ENCODE measurements at places on chromosomes 3 and 15.

DNA sequence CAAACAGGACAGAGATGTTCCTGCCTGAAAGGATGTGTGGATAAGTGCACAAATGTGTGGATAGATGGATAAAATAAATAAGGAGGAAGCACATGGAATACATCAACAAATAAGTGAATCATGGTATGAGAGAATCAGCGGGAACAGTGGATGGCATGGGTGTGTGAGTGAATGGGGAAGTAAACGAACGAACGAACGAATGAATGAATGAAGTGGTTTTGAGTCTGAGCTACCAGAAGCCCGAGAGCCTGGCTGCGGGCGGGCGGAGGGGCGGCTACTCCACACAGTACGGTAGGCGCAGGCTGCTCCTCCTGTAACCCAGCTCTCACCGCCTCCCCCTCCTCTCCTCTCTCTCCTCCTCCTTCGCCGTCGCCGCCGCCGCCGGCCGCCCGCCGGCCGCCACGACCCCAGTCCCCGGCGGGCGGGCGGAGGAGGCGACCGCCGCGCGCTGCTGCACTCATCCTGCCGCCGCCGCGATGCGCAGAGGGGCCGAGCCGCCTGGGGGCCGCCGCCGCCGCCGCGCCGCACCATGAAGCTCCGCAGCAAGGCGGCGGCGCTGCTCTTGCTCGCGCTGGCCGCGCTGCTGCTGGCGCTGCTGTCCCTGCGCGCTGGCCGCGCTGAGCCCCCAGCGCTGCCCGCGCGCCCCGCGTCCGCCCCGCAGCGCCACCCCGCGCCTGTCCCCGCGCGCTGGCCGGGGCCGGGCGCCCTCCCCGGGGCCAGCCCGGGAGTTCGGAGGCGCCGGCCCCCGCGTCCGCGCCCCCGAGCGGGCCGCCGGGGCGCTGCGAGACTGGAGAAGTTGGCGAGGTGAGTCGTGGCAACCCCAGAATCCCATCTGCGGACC is at the start of gene GXYLT2:
Gene GXYLT2 (plus strand): TSS at position 342 of the 841 bp plus-strand sequence. CDS start 188 bp downstream, at position 530.
- peak; percentile 55 for DNase-seq

GRCh38 chr15:88108477-88108876 is 148.1 kb downstream of the NTRK3 start:
- DNase-seq: no peak

DNA sequence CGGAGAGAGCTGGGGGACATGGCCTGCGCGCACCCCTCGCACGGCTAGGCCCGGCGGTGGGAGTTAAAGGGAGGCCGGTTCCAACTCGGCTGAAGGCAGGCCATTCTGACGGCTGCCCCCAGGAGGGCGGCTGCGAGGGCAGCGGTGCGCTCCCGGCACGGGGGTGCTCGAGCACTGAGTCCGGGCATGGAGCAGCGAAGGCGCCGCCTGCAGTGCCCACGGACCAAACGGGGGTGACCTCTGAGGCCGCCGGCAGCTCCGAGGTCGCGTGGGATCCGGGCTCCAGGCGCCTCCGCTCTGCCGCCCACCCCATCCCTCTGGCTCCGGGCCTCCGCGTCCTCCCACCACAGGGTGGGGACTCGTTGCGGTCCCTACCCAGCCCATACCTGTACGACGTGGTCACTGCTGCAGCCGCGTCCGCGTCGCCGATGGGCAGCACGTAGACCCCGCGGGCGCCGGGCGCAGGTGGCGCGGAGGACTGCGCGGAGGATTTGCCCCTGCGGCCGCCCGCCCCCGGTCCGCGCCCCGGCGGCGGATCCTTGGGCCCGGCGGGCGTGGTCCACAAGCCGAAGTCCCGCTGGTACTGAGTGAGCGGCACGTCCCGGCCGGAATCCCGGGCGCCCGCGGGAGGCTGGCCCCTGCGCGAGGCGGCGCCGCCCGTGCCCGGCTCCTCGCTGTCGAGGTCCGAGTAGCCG is 469 bp downstream of the MAP6D1 start:
- DNase-seq: peak; percentile 38

- no peak for DNase-seq
Observed at GRCh38 chr3:55480911-55481743, 6.0 kb downstream of the WNT5A start.

DNA sequence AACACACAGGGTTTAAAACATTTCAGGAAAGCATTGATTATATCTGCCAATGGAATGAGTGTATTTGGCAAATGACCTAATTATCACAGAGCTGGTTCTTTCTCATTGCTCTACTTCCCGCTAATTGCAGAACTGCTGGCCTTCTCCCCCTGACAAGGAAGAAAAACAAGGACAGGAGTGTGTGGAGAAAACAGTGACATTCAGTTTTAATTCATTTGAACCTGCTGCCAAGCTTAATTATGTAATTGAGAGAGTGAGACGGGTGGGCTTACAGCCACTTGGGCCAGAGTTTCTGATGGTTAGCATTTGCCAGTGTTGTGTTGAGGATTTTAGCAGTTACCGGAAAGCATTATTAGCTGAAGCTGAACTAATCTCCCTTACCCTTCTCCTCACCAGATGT is 301.4 kb downstream of the RBMS3 start:
- DNase-seq: no peak

DNA sequence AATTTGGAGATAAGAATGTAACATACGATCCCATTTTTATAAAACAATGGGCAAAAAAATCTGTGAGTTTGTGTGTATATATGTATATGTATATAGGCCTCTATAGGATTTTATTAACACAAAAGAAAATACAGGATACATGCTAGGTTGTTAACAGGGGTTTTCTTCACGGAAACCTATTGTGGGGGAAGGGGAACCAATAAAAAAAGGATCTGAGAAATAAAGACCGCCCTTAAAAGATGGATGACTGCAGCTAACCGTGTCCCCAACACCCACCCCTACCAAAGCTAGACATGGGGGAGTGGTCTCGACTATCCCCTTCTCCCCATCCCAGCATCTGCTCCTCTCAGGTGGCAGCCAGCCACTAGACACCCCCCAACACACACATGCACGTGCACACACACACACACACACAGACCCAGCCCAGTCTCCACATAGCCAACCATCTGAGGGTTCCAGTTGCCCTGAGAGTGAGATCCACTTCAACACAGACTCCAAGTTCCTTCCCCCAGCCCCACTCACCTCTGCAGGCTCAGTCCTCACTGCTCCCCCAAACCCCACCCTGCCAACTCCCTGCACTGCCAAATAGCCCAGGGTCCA is 132.9 kb downstream of the TPRA1 start:
- no peak for DNase-seq

GRCh38 chr3:194294199-194294894 is 56.8 kb downstream of the CPN2 start:
- DNase-seq: no peak

DNA sequence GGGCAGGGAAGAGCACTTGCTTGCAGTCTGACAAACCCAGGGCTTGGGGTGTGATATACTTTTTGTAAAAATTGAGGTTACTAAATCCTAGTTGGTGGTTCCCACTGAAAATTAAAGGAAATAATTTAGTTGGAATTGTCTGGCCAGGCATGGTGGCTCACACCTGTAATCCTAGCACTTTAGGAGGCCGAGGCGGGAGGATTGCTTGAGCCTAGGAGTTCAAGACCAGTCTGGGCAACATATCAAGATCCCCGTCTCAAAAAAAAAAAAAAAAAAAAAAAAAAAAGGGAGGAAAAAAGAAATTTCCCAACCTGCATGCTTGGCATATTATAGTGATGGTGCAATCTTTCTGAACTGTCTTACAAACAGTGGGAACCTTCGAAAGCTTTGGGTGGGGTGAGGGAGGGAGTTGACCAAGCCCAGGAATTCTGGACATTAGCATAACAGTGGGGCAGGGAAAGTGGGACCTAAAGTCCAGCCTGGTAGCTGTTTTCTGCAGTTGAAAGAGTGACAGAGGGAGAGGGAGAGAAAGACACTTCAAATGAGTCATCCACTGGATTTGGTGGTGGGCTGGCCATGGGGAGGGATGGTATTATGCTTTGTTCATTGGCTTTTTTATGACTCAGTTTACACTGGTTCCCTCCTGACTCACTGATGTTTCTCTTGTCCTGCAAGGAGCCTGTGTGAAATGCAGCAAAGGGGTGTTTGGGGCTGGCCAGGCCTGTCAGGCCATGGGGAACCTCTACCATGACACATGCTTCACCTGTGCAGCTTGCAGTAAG is 41.1 kb downstream of the LIMD1 start:
- DNase-seq: peak; percentile 47

DNA sequence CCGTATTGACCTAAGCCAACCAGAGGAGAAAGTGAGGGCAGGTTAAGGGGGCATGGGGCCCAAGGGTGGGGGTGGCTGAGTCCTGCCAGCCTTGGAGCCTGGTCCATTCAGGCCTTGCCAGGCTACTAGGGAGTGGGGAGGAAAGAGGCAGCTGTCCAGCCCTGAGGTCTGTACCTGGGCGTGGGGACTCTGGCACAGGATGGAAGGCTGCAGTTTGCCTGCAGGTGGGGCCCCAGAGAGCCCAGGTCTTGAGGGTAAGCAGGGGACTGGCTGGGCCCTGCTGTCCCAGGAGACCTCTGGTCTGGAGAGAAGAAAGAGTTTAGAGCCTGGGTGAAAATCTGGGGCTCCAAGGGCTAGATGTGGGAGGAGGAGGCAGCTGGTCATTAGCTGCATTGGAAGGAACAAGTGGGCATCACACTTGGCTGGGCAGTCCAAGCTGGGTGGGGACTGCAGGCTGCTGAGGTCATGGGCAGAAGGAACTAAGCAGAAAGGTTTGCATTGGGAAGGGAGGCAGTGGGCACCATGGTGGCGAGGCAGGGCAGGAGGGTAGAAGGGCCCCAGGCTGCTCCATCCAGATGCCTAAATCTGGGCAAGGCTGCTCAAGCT is 108.4 kb downstream of the OXNAD1 start:
- DNase-seq: no peak

DNA sequence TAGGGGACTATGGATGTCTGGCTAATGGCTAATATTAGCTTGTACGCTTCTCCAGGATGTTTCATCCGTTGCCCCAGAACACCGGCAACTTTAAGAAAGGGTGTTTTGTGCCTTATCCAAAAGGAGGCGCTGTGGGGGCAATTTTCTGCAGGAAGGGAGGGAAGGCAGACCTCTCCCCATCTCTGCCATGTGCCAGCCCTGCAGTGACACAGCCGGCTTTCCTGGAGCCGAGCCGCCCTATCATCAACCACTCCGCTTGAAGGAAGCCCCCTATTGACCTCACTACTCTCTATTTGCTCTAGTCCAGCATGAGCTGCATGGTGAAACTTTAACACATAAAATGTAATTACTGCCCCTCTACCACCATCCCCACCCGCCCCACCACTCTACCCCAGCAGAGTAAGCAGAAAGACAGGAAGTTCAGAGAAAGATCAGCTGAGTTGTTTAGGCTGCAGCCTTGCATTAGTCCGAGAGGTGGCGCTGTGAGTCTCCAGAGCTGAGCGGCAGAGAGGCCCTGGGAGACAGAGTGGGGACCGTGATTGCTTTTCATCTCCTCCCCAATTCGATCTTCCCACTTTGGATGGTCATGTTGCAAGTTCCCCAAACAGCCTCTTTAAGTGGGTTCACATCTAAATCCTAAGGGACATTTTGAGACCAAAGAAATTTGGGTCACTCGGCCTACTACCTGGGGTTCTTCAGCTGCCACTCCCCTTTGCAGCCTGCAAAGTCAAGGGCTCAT is 24.5 kb upstream of the RAD18 start:
- DNase-seq: peak; percentile 28

- DNase-seq: no peak
Observed at GRCh38 chr3:126321490-126321889, 35.7 kb downstream of the KLF15 start.

- peak; percentile 87 for DNase-seq
Observed at GRCh38 chr15:41656188-41656587, 4.0 kb upstream of the MGA start.
